ENCODE measurements at places on chromosomes 3 and 15. TPM values are rescaled to one million over a fixed set of nuclear protein-coding genes. Genes with fewer than 3 reads are reported as not detected.

AHSG gene
- total RNA-seq: not detected

ASB14 gene
- not detected for total RNA-seq

SMCO1 gene
- total RNA-seq: not detected

GOLGA6D gene
- total RNA-seq: not detected

MFN1 gene
- 48.5 TPM for total RNA-seq

EHHADH gene
- total RNA-seq: 3.2 TPM

SCAANT1 gene
- not detected for total RNA-seq

CSPG4 gene
- total RNA-seq: 0.04 TPM

ISL2 gene
- total RNA-seq: 0.26 TPM

CXCR6 gene
- not detected for total RNA-seq

NAALADL2 gene
- 3.4 TPM for total RNA-seq

WDR49 gene
- total RNA-seq: 0.20 TPM

CAPN3 gene
- 0.21 TPM for total RNA-seq

TARS3 gene
- 6.8 TPM for total RNA-seq

MST1R gene
- total RNA-seq: 1.0 TPM

CHST2 gene
- total RNA-seq: 5.9 TPM

DLL4 gene
- total RNA-seq: 43.9 TPM

DCLK3 gene
- not detected for total RNA-seq

SLC28A1 gene
- not detected for total RNA-seq

STRA6 gene
- total RNA-seq: not detected

PRTG gene
- 0.92 TPM for total RNA-seq

LAMB2 gene
- total RNA-seq: 470 TPM

KLHDC8B gene
- 41.0 TPM for total RNA-seq

RTP3 gene
- 0.07 TPM for total RNA-seq

ADAMTS17 gene
- total RNA-seq: 0.13 TPM

TMOD2 gene
- 5.9 TPM for total RNA-seq

RPLP1 gene
- total RNA-seq: 53.6 TPM

C2CD4A gene
- 3.2 TPM for total RNA-seq

SPESP1 gene
- total RNA-seq: 4.0 TPM

ARPP21 gene
- 0.07 TPM for total RNA-seq

TMEM108 gene
- 0.40 TPM for total RNA-seq

BUB1B gene
- total RNA-seq: 26.8 TPM

ANKUB1 gene
- total RNA-seq: not detected

MCF2L2 gene
- 1.2 TPM for total RNA-seq

TFRC gene
- total RNA-seq: 281 TPM

LMOD3 gene
- total RNA-seq: not detected

FGF7 gene
- 0.14 TPM for total RNA-seq

THSD4 gene
- 35.2 TPM for total RNA-seq

DNAH12 gene
- 0.04 TPM for total RNA-seq

NRROS gene
- 4.8 TPM for total RNA-seq

SEMA3F gene
- total RNA-seq: 73.6 TPM

LDHAL6B gene
- not detected for total RNA-seq

SCN5A gene
- 13.6 TPM for total RNA-seq

MGLL gene
- total RNA-seq: 92.3 TPM

CHRM5 gene
- total RNA-seq: not detected

CCNL1 gene
- 143 TPM for total RNA-seq

TP63 gene
- 0.11 TPM for total RNA-seq

DENND4A gene
- 26.7 TPM for total RNA-seq

FAM107A gene
- total RNA-seq: 9.6 TPM

MAGEF1 gene
- 10.4 TPM for total RNA-seq

TRAIP gene
- total RNA-seq: 4.4 TPM

SH2D7 gene
- total RNA-seq: not detected

SPSB4 gene
- not detected for total RNA-seq

RPUSD3 gene
- 27.8 TPM for total RNA-seq

PIERCE2 gene
- total RNA-seq: 1.1 TPM

SCAMP5 gene
- total RNA-seq: 3.5 TPM

SCN11A gene
- 0.07 TPM for total RNA-seq

GOLGA8R gene
- 1.3 TPM for total RNA-seq

LRRC31 gene
- total RNA-seq: not detected

All from pulmonary artery endothelial cell (primary cell).